ENCODE measurements at places on chromosomes 4 and X.

GRCh38 chr4:41364876-41365275 lies 108.1 kb downstream of the UCHL1 start:
- no peak for DNase-seq

DNA sequence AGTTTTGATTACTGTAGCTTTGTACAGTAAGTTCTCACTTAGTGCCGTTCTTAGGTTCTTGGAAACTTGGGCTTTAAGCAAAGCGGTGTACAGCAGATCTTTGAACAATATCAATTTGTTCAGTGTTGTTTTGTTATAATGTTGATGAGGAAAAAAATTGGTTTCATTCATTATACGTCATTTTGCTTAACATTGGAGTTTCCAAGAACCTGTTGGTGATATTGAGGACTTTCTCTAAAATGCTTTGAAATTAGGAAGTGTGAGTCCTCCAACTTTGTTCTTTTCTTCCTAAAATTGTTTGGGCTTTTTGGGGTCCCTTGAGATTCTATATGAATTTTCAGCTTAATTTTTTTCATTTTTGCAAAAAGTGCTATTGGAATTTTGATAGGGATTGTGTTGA lies 49.1 kb downstream of the STAG2 start:
- no peak for DNase-seq

- DNase-seq = no peak
These were observed 165.6 kb upstream of the HCCS start for GRCh38 chrX:10945498-10945897.

GRCh38 chrX:153587342-153587741 lies 11.6 kb downstream of the CCNQ start:
- DNase-seq = no peak

- no peak for DNase-seq
These were observed 799 bp downstream of the XPNPEP2 start for GRCh38 chrX:129739578-129739977.

GRCh38 chrX:133249266-133250058 lies 31.3 kb upstream of the TFDP3 start:
- no peak for DNase-seq

- no peak for DNase-seq
These were observed 14.4 kb downstream of the TXK start for GRCh38 chr4:48119646-48120045.

- DNase-seq = no peak
These were observed 58.5 kb downstream of the DIPK2B start for GRCh38 chrX:45142185-45142584.

- DNase-seq = no peak
These were observed 41.1 kb downstream of the NELFA start for GRCh38 chr4:1967512-1968149.

GRCh38 chr4:161101881-161102280 lies 1061.9 kb downstream of the FSTL5 start:
- no peak for DNase-seq

GRCh38 chr4:23484689-23485088 lies 405.2 kb downstream of the PPARGC1A start:
- no peak for DNase-seq

GRCh38 chrX:56812515-56813105 lies 83.6 kb downstream of the NBDY start:
- no peak for DNase-seq

GRCh38 chr4:8156617-8157016 lies 2.0 kb downstream of the ABLIM2 start:
- DNase-seq = no peak

Data from activated CD4-positive, alpha-beta T cell treated with anti-CD3 and anti-CD28 coated beads for 24 hours (primary cell).